ENCODE measurements at places on chromosomes 6 and 20.

GRCh38 chr20:15033891-15034290, 696.5 kb upstream of the FLRT3 start:
- no peak for DNase-seq

DNA sequence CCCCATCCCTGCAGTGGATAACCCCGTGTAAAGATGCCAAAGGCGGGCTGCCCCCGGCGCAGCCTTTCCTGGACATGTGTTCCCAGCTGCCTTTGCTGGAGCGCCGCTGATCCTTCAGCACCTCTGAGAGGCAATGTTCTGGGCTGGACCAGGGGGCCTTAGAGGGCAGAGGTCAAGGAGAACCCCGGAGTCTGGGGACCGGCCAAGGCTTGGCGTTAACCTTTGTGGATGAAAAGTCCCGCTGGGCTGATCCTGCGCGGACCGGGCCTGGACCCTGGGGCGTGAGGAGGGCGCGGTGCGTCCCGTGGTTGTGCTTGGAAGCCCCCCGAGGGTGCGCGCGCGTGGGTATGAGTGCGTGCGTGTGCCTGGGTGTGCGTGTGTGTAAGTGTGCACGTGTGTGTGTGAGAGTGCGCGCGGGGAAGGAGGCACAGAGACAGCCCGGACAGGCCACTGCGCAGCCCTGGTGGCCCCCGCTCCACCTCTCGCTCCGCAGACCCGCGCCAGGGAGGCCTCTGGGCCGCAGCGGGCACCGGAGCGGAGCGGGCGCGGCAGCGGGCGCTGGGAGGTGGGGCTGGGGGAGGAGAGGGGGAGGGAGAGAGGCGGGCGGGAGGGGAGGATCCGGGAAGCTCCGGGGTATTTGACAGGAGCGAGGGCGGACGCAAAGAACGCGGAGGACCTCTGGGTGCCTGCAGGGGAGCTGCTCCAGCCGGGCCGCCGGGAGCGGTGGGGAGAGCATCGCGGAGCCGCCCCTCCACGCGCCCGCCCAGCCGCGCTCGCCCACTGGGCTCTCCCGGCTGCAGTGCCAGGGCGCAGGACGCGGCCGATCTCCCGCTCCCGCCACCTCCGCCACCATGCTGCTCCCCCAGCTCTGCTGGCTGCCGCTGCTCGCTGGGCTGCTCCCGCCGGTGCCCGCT, at the start of gene SMOC2:
TSS of gene SMOC2 (plus strand) at position 665 of the 914 bp plus-strand sequence. CDS start at position 852, 187 bp downstream.
- DNase-seq = no peak

DNA sequence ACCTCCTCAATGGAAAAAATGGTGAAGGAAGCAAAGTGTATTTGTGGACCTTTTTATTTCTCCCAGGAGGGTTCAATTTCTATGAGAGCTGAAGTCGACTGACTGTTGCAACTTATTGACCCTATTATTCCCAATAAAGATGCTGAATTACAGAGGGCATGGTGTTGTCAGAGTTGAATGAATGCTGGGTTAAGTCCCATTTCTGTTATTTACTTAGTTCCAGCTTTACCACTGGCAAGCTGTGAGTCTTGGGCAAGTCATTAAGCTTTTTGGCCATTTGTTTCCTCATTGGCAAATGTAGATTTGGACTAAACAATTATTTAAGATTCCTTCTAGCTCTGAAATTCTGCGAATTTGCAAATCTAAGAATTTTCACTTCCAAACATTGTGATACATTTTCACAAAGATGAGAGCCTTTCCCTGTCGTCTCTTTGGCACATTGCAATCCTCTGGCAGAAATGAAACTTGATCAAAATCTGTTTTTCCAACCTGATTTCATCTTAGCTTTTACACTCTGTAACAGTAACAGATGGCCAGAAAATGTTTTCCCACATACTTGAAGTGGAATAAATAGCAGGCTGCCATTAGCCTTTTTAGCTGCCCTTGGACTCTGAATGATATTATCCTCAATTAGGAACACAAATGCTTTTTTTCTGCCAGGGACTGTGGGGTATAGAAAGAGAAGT, 21.3 kb downstream of the BLTP3A start:
- no peak for DNase-seq

DNA sequence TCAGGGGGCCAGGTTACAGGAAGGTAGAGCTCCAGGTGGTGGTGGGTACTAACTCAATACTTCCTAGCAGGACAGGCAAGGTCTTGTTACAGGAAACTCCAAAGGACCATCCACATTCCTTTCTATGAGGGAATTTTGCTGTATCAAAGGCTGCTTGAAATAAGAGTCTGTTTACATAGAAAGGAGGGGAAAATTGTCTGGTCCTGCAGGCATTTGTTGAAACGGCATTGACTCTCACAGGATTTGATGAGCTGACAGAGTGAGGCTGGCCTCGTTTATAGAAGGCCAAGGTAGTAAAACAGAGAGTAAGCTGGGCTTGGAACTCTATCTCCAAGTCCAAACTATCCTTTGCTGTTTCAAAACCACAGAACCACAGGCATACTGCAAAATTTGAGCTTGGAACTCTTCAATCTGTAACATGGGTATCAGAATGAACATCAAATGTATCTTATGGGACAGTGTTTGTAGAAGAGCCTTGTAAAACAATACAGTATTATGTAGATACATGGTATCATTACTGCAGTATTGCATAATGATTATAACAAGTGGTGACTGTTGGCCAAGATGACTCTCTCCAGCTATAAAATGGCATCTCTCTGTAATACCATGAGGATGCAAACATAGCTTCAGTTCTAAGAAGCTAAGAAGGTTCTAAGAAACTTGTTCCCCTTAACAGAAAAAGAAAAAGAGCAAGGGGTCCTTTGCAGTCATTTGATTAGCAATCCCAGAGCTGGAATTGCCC, 61.5 kb downstream of the TRAM2 start:
- DNase-seq = no peak

DNA sequence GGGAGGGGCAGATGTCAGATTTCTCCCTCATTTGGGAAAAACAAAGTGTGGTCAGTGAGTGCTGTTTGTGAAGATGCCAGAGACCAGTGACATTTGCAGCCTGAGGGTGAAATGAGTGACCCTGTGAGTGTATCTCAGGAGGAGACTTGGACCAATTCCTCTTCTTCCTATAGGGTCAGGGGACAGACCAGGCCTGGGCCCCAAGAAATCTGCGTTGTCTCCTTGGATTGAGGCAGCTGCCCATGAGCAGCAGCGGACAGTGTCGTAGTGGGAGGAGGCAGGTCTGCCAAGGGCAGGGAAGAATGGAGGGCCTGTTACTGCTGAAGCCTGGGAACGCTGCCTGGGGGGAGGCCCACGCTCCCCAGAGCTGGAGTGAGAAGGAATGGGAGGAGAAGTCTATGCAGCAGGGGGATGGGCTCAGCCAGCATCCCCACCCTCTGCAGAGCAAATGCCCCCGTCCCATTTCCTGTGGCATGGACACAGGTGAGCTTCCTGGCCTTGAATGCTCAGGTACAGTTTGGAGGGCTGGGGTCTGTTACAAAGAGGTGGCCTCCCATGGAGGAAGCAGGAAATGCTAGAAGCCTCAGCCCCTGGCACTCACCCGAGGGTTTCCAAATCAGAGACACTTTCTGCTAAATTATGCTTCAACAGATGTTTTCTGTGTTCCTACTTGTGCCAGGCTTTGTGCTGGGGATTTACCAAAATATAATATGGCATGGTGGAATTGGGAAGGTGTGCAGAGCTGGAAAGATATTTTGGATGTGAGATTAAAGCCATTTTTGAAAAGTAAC, 29.8 kb downstream of the DAAM2 start:
- DNase-seq = no peak

DNA sequence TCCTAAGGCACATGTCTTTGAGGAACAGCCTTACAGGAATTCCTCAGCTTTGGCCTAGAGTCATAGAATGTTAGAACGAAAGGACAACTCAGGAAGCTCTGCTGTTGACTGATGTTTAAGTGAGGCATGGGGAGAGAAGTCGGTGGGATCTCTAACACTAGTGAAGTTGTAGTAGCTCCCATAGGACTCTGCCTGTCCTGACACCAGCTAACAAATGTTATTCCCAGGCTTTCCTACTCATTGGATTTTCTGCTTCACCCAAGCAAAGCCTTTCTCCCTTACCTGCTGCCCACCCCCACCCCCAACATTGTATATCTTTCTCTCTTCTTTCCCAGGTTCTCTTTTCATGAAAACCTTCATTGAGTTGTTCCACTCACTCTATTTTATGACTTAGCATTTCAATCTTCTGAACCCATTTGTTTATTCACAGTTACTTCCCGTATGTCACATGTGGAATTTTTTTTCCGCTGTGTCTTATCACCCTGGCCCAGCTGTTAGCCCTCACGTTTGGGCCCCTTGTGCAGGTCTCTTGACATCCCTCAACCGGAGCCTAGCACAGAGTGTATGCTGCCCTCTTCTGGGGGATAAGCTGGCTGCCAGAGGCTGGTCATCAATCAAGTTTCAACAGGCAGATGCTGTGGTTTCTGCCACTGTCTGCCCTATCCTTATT, 39.2 kb upstream of the RNF8 start:
- DNase-seq = peak; percentile 100

GRCh38 chr20:37309936-37310590, 20.6 kb downstream of the MANBAL start:
- no peak for DNase-seq

GRCh38 chr20:42734660-42735368, 454.9 kb downstream of the PTPRT start:
- no peak for DNase-seq

DNA sequence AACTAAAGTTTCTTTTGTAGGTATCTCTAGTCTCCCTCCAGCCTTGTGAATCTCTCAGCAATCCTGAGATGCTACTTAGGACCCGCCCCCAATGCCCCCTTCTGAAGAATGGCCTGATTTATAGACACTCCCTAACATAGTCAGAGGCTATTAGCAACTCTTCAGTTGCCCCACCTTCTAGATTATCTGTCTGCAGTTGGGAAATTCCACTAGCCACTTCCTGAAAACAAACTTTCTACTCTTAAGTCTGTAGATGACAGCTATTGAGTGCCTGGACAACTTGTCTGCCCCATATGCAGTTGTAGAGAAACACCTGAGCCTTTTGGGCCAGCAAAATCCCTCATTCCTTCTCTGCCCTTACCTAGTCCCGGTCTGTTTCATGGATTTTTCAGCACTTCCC, 188.2 kb upstream of the PREP start:
- DNase-seq = peak; percentile 89

GRCh38 chr6:16770701-16771569, 9.7 kb upstream of the ATXN1 start:
- peak; percentile 89 for DNase-seq

GRCh38 chr6:44338228-44339122, 4.0 kb upstream of the SPATS1 start:
- peak; percentile 84 for DNase-seq

- DNase-seq = no peak
These were observed 55.0 kb upstream of the VSX1 start for GRCh38 chr20:25136643-25137559.

DNA sequence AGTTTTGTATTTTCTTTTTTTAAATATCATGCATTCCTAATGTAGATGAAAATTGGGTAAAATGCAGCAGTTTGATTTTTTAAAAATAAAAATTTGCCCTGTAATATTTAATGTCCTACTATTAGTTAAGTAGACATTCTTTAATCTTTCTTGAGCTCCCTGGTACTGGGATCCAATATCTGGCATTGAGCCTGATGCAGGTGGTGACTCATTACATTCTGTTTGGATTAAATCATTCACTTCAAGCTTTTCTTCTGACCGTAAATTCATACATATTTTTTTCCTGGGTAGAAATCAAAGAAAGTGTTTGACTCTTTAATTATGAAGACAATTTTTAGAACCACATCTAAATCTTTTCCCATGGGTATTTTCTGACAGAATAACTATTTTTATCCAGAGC, 768.8 kb upstream of the SLC35B3 start:
- no peak for DNase-seq

DNA sequence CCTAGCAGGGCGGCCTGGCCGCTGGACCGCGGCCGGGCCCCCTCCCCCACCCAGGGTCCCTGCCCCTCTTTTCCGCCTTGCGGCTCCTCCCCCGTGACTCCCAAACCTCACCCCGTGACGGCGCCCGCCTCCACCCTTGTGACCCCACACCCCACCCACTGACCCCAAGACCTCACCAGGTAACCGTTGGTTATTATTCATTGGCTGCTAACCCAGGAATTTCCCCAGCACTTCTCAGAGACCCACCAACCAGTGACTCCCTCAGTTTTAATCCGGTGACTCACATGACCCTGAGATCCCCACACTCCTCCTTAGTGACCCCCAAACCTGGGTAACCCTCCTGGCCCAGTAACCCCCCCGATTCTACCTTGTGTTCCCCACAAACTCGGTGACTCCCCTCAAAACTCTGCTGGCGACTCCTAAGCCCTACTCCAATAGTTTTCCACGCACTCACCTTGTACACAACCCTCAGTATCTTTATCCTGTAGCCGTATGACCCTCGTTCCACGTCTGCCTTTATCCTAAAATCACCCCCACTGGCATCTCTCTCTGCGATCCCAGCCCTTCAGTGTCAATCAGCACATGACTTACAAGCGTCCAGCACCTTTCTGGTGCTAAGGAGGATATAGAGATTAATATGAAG, 534 bp downstream of the ZNF76 start:
- DNase-seq = peak; percentile 84

- DNase-seq = no peak
These were observed 2.1 kb downstream of the RAET1E start for GRCh38 chr6:149895833-149896271.

GRCh38 chr6:42220807-42221206, 3.1 kb upstream of the MRPS10 start:
- DNase-seq = no peak

- DNase-seq = peak; percentile 58
These were observed 213.5 kb downstream of the RFPL4B start for GRCh38 chr6:112560651-112561050.

GRCh38 chr20:38515631-38516030, 43.0 kb downstream of the RALGAPB start:
- no peak for DNase-seq

DNA sequence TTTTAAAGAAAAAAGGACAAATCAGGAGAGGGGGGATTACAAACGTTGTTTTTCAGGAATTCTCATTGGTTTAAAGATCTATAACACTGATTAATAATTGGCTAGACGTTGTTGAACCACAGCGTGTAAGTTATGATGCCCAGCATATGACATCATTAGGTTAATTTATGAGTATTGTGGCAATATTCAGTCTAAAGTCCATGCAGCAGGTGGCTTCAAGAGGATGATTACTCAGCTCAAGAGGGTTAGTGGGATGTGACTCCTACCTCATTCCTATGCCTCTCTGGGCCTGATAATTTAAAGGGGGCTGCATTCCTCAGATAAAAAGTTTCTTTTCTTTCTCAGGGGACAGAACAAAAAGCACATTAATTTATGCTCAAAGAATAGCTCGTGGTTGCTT, 1309.0 kb downstream of the EPHA7 start:
- peak; percentile 61 for DNase-seq

Data from OCI-M1 (cell line).